ENCODE measurements at places on chromosomes 13 and 19.

DNA sequence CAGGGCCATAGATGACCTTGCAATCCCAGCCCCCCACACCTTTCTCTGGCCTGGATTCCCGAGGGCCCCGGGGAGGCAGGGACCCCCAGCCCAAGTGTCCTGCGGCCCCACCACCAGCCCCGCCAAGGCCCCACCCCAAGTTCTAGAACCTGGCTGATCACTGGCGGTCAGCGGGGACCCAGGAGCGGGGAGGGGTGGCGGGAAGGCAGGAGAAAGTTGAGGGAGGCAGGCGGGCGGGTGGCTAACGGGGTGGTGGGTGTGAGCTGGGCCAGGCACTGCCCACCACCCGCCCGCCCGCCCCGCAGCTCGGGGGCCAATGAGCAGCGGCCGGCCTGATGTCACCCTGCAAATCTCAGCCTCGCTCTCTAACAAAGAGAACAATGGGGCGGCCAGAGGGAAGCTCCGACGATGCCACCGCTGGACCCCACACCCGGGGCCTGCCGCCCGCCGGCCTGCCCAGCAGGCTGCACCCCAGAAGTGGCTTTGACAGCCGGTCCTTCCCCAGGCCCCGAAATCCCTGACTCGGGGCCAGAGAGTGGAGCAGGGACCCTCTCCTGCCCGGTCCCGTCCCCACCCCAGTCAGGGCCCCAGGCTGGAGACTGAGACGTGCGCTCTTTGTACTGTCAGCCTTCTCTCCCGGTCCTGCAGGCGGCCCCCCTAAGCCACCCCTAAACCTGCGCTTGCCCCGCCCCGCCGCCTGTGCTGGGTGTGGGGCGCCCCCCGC, 1.6 kb downstream of the MEX3D start:
- DNase-seq, result no peak

DNA sequence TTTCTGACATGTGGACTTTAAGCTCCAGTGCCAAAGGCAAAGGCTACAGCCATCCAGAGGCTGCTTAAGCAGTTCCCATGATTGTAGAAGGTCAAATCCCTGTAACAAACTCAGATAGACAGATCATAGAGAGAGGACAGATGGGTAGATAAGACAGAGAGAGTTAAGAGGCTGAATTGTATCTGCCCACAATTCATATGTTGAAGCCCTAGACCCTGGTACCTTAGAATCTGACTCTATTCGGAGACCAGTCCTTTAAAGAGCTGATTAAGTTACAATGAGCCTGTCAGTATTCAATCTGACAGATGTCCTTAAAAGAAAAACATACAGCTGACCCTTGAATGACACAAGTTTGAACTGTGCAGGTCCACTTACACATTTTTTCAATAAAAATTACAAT, 115.2 kb downstream of the RAP2A start:
- no peak for DNase-seq

DNA sequence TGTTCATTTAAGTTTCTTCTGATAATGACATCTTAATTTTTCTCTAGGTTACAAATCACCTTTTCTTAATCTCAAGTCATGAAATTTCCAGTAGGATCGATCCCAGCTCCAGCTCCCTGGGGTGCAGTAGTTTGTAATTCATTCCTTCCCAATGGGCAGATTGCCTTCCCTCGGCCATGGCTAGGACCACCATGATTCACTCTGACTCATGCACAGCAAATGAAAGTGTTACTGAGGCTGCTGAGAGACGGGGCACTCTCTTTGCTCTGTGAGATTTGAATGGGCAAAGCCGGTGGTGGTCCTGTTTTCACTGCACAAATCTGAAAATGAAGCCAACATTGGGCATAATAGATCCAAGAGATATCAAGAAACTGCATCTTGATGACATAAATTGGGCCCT, 202.8 kb upstream of the IRS2 start:
- no peak for DNase-seq

DNA sequence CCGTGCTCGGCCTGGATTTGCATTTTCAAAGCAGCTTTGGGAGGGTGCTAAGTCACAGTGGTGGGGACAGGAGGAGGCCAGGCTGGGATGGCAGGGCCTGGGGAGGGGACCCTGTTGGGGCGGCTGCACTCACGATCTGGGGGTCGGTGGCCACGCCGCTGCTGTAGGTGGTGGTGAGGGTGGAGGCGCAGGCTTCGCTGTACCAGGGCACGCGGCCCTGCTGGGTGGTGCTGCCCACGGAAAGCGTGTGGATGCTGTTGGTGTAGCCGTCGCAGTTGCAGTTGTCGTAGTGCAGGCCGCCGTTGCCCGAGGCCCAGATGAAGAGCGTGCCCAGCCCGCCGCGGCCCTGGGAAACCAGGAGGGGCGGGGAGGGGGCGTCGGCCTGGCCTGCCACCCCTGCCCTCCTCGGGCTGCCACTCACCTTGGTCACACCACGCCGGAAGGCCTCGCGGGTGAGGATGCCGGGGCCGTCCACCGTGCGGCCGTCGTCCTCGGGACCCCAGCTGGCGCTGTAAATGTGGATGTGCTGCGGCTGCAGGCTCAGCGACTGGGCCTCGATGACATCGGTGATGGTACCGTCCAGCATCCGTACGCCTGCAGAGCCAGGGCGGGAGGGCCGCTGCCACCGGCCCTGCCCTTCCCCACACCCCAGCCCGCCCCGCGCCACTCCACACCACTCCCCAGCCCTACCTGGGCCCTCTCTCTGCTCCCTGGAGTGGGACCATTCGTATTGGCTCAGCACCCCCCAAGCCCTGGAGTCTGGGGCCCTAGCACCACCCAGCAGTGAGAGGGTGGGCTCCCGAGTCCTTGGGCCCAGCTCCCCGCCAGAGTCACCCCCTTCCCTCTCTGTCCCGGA, 3.2 kb downstream of the PCSK4 start:
- DNase-seq, result peak; percentile 76

DNA sequence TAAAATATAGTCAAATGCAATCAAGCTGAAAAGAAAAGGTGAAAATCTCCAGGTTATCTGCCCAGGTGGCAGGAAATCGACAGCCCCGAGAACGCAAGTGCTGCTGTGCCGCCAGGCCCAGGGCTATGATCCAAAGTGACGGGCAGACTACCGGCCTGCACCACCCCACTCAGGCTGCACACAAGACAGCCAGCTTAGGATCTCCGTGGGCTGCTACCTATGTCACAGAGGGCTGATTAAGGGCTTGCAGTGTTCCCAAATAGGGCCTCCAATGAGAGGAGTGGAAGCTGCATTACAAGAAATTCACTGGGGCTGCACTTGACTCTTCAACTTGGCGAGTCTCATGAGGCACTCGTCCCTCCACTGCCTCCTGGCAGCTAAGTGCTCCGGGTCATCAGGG, 121.8 kb downstream of the CRYL1 start:
- DNase-seq, result no peak

GRCh38 chr13:30866677-30867076, 39.4 kb upstream of the MEDAG start:
- DNase-seq, result no peak

DNA sequence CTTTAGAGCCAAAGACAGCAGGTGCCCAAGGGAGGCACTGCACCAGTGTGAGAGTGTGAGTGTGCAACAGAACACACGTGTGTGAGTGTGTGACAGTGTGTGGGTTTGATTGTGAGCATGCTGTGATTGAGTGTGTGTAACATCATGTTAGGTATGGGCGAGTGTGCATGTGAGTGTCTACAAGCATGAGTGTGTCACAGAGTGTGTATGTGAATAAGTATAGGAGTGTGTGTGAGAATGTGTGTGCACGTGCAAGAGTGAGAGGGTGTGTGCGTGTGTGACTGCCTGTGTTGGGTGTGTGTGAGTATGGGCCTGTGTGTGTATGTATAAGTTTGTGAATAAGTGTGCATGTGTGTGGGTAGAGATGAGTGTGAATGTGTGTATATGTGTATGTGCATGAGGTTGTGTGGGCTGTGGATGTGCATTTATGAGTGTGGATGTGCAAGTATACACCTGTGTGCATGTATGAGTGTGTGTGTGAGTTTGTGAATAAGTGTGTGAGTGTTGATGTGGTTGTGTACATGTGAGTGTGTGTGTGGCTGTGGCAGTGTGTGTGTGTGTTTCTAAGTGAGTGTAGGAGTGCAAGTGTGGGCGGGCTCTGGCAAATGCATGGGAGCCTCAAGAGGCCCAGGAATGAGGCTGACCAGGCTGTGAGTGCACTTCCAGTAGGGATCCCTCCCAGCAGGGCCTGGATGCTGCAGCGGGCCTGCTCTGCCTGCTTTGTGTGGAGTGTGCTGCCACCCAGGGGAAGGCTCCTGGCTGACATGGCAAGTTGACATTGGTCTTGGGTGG, 198.4 kb downstream of the COL4A1 start:
- peak; percentile 90 for DNase-seq

GRCh38 chr13:89401264-89401675, 1730.1 kb downstream of the SLITRK5 start:
- no peak for DNase-seq

- no peak for DNase-seq
Observed at GRCh38 chr19:12139269-12139668, 881 bp downstream of the ZNF20 start.

- DNase-seq, result no peak
Observed at GRCh38 chr19:10582091-10582490, 5.0 kb downstream of the AP1M2 start.

Measured in posterior vena cava (tissue), 2 donors.